ENCODE measurements at places on chromosomes 16 and 17.

DNA sequence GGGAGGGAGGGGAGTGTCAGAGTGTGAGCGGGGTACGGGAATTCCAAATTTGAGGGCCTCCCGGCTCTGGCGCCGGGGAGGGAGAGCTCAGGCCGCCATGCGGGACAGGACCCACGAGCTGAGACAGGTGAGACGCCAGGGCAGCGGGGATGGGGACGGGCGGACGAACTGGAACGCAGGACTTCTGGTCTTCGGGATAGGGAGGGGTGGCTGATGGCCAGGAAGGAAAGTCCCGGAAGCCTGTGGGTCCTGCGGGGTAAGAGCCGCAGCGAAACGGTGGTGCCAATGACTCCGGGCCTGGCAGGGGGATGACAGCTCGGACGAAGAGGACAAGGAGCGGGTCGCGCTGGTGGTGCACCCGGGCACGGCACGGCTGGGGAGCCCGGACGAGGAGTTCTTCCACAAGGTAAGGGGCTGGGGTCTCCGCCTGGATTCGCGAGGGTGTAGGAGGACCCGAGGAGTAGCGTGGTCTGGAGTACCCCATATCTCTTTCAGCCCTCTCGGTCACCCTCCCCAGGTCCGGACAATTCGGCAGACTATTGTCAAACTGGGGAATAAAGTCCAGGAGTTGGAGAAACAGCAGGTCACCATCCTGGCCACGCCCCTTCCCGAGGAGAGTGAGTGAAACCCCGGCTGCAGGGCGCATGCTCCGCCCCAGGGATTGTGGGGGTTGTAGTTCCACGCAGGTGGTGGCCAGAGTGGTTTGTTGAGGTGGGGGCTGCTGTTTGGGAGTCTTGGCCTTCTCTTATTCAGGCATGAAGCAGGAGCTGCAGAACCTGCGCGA, 543 bp downstream of the STX4 start:
- DNase-seq = peak; percentile 64

GRCh38 chr16:61295311-61295710, 740.9 kb downstream of the CDH8 start:
- DNase-seq = no peak

GRCh38 chr16:47519996-47520679, 59.0 kb downstream of the PHKB start:
- DNase-seq = no peak

- no peak for DNase-seq
Observed at GRCh38 chr17:78358538-78359320, 1.1 kb downstream of the SOCS3 start.
